ENCODE measurements at places on chromosomes 3 and 15.

DNA sequence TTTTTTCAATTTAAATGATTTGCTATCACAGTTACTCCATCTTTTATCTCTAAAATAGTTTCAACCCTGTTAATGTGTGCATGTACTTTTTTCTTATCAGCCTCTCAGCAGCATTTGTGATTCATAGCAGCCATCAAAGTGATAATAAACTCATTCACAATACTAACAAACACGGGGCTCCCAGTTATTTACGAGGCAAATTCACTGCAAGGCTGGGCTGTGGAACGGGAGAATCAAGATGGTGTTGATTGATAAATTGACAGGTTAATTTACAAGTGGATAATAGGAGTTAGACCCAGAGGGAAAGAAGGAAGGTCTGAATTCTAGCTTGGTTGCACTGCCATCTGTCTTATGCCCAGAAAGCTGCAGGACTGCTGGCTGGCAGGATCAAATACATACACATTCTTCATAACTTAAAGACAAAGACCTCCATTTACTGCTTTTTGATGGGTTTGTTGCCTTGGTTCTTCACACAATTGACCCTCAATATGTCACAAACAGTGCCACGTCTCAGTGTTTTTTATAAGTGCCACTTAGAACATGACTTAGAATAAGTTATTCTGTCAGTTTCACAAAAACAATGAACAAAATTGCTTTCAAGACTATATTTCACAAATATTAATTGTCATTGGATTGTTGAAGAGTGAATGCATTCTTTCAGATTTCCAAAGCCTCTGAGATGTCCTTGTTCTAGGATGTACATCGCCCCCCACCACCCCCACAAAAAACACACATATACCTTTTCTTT is 562.8 kb downstream of the NR2F2 start:
- DNase-seq, result peak; percentile 5

DNA sequence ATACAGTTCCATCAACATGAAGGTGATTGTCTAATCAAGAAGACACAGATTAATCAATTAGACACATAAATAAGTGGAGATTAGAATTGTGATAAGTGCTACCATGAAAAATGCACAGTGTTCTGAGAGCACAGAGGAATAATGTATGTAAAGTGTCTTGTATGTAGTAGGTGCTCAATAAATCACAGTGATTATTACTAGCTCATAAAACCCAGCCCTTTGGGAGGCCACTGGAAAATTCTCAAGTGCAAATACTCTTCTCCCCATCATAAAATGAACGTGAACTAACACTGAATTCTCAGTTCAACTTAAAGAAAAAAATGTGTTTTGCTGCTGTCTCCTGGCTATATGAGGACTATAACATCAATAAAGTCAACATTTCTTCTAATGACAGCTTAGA is 368.2 kb downstream of the FOXP1 start:
- no peak for DNase-seq

DNA sequence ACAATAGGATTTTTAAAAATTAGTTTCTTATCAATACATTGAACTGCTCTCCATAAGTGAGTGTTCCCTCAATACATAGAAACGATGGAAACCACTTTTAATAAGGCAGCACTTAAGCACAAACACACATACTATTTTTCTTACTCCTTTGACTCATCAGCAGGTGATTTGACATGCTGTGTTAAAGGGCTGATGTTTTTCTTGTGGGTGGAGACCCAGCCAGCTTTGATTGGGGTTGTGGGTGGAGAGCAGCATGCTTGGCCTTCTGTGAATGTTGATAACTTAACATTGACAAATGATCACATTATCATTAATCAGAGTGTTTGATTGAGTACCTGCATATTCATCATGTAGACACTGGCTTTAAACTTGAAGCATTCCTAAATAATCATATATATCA is 223.0 kb upstream of the DPH6 start:
- no peak for DNase-seq

GRCh38 chr3:118817748-118818165 is 216.9 kb downstream of the IGSF11 start:
- DNase-seq, result peak; percentile 57

- DNase-seq, result no peak
Observed at GRCh38 chr3:150639262-150639661, 36.1 kb downstream of the SELENOT start.

DNA sequence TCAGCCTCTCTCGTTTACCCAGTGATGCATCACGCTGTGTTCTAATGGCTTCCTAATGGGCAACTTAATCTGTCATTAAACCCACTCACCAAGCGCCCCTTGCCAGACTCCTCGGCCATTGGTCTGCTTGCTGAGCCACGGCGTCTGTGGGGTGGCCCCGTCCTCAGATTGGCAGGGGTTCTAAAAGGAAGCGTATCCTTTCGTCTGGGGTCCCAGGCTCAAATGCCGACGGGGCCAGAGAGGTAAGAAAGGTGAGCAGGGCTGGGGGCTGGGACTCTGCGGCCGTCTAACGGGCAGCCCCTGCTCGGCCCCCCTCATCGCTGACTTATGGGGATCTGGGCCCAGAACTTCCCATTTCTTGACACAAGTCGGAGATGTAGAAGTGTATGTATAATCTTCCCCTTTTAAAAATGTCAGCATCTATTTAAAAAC is 315.1 kb upstream of the PROK2 start:
- DNase-seq, result peak; percentile 60

- no peak for DNase-seq
Observed at GRCh38 chr15:90223441-90224165, 10.1 kb downstream of the CIB1 start.

DNA sequence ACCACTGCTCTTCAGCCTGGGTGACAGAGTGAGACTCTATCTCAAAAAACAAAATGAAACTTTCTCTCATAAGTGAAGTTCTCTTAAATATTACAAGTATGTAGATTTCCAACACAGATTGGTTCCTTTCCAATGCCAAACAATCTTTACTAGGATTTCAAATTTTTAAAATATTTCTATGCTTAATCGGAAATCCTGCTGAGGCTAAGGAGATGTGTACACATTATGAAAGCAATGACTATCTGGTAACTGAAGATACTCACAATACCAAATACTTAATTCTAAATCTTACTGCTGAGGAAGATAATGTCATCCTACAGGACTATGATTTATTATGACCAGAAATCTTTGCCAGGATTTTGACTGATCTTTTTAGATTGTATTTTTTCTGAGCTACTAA is 255.6 kb upstream of the ZNF717 start:
- DNase-seq, result no peak

GRCh38 chr3:149004622-149005021 is 13.3 kb downstream of the GYG1 start:
- no peak for DNase-seq

DNA sequence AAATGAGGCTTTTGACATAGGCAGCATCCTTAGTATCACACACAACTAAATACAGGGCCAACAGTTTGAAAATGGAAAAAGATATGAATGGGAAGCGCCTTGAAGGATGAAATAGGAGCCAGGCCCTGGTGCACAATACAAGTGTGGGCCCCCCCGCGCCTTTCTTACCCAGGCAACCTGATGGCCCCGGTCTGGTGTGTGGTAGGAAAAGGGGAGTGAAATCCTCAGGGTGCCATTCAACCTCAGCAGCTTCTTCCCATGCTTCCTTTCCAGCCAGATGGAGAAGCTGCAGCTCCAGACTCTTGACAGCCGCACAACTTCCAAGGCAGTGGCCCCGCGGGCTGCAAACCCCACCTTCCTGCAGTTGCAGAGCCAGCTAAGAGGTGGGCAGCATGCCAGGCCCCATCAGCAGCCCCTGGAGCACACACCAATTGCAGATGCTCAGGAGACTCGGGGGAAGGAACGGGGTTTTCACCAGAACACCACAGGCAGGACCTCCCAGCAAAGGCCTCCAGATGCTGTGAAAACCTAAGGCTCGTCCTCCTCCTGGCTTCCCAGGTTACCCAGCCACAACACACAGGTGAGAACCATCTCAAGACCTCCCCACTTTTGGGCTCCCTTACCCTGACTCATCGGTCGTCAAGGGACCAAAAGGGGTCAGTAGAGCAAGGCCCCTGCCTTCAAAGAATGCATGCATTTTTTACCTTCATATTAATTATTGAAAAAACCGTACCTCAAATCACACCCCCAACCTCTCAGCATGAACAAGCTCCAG is 101.6 kb downstream of the CPN2 start:
- no peak for DNase-seq

DNA sequence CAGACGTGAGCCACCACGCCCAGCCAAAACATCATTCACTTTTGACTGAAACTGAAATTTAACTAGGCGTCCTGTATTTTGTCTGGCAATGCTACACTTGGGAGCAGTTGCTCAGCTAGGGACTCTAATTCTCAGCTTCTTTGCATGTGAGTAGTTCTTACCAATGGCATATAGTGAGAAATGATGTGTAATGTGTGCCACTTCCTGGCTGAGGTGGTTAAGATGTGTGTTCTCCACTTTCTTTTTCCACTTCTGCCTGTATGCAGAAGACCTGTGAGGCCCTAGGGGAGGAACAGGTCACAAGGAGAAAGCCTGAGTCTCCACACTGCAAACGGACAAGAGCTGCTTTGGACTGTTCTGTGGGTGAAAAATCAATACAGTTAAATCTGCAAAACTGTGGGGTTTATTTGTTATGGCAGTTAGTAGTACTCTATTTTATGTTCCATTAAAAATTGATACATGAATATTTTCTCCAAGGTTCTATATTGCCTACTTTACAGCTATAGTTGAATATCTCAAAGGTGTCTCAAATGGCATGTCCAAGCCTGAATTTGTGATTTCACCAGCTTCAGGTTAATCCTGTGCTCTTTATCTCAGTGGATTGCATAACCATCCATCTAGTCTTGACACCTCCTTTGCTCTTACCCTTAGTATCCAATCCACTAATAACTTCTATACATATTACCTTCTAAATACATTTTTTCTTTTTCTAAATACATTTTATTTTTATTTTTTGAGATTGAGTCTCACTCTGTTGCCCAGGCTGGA is 59.3 kb downstream of the NR1D2 start:
- DNase-seq, result no peak

GRCh38 chr3:54349691-54350090 is 227.3 kb downstream of the CACNA2D3 start:
- DNase-seq, result no peak

DNA sequence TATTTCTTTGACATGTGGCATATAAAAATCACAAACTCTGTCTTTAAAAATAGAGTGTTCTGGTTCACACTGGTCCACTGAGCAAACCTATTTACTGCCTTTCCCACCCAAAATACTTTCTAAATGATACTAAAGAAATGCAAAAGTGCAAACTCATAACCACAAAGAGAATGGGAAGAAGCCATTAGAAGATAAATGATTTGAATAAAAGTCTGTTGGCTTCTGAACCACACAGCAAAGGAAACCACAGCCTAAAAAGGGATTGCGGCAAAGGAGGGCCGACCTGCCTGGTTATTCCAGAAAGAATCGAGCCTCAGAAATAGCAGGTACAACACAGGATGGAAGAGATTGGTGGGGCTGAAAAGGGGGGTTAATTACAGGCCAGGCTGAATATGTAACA is 599.5 kb downstream of the FHIT start:
- DNase-seq, result no peak

GRCh38 chr3:31288224-31288623 is 244.5 kb upstream of the STT3B start:
- DNase-seq, result no peak

- DNase-seq, result no peak
Observed at GRCh38 chr3:15043408-15044171, 21.5 kb downstream of the MRPS25 start.

DNA sequence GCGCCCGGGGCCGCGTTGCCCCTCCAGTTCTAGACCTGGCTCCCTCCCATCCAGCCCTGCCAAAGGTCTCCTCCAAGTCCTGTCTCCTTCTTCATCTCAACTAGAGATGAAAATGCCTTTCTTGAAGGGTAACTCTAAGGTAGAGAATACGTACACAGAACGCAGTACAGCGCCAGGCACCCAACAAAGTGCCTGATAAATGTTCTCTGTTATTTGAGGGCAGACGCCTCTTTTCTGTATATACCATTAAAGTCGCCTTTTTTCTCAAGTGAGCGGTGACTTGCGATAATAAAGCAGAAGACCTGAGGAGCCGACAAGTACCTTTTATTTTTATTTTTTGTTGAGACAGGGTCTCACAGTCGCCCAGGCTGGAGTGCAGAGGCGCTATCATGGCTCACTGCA is 809 bp downstream of the CRTAP start:
- DNase-seq, result no peak

GRCh38 chr15:101232677-101233076 is 19.2 kb downstream of the CHSY1 start:
- no peak for DNase-seq

DNA sequence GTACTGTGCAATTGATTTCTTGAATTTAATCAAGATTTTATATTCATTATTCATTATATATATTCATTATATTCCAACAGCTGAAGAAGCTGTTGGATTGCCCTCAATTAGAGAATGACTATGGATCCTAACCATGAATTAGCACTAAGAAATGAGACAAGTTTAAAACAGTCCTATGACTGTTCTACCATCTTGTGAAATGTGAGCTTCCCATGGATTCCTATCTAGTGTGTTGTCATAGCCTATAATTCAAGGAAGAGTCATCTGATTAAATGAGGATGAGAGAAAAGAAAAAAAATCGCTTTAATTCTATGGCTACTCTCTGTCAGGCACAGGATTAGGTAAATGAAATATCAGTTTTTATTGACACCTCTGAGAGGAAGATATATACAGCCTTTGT is 696.6 kb upstream of the NAALADL2 start:
- no peak for DNase-seq

DNA sequence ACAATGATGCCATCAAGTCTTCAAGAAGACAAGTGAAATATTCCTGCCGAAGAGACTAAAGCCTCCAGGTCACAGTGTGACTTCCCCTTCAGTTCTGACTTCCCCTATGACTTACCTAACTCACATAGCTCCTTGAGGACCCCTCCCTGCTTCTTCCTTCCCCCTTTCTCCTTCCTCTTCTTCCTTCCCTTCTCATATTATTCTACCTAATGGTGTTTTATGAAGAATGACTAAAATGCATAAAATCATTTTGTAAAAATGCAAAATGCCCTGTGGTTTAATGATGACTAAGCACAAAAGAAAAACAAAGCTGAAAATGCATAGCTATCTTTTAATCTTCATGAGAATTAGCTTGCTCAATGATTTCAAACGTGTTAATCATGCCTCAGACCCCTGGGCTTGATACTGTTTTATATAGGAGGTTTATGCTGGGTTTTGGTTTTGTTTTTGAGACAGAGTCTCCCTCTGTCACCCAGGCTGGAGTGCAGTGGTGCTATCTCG is 26.1 kb upstream of the TM4SF4 start:
- peak; percentile 62 for DNase-seq

- DNase-seq, result no peak
Observed at GRCh38 chr3:114128826-114129225, 50.0 kb downstream of the DRD3 start.

- no peak for DNase-seq
Observed at GRCh38 chr3:105232553-105232952, 134.2 kb upstream of the ALCAM start.

DNA sequence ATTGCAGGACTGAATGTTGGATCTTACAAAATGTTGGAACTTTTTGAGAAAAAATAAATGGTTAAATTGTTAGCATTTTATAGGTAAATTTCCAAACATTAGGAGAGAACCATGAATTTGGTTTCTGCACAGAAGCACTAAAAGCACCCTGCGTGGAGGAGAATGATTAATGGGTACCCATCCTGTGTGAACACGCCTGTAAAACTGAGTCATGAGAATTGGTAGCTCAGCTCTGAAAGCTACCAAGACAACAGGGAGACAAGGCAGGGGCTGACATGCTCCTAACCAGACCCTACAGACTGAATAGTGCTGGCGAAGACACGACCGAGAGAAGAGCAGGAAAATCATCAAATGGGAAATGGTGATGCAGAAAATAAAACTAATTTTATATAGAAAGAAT is 32.4 kb upstream of the MTMR10 start:
- DNase-seq, result no peak

GRCh38 chr15:69782809-69783208 is 314.9 kb downstream of the TLE3 start:
- no peak for DNase-seq

- DNase-seq, result no peak
Observed at GRCh38 chr3:15875016-15875689, 77.4 kb upstream of the ANKRD28 start.
